ENCODE measurements at places on chromosomes 6 and 20. TPM values are rescaled to one million over a fixed set of nuclear protein-coding genes. Genes with fewer than 3 reads are reported as not detected.

The MYH7B gene
- 4.7 TPM for total RNA-seq

The C6orf15 gene
- not detected for total RNA-seq

The CDH4 gene
- total RNA-seq, result not detected

The LPA gene
- total RNA-seq, result not detected

The ZNF292 gene
- total RNA-seq, result 19.1 TPM

The ARMC12 gene
- total RNA-seq, result not detected

The TGM6 gene
- total RNA-seq, result not detected
